LHCN-M2 (cell line): ENCODE measurements at places on chromosomes 13 and 19.

DNA sequence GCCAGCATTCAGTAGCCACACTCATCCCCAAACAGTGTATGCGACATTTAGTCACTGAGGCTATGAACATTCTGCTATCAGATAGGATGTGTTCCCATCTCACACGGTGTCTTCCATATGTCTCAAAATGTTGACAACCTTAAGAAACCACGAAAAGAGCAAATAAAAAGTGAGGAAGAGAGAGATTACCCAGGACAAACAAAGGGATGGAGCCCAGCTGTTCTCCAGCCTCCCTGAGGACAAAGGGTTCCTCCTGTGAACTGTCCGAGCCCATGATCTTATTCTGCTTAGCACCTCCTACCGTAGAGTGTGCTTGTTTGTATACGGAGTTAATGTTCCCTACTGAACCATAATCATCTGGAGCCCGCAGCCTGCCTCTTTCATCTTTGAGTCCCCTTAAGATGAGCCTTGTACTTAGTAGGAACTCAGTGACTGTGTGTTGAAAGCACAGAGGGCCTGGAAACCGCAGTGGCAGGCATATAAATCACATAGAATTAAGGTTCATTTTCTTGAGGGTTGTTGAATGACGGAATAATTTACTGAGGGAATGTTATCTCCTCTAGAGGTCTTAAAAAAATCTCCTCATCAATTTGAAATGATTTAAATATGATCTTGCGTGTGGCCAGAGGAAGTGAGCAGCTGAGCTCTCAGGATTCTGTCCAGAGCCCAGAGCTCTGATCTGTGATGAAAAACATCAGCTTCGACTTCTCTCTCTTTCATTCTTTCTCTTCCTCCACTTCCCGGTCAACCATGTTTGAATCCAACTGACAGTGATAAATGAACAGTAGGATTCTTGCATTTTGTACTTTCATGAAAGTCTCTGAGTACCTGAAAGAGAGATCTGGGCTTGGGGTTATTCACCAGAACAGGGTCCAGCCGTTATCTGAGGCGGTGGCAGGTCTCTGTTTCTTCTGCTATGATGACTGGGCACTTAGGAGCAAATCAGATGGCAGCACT lies 200.5 kb downstream of the KLF5 start:
- DNase-seq = peak; percentile 89

GRCh38 chr19:47124937-47125668 lies 5.5 kb upstream of the SAE1 start:
- peak; percentile 69 for DNase-seq

DNA sequence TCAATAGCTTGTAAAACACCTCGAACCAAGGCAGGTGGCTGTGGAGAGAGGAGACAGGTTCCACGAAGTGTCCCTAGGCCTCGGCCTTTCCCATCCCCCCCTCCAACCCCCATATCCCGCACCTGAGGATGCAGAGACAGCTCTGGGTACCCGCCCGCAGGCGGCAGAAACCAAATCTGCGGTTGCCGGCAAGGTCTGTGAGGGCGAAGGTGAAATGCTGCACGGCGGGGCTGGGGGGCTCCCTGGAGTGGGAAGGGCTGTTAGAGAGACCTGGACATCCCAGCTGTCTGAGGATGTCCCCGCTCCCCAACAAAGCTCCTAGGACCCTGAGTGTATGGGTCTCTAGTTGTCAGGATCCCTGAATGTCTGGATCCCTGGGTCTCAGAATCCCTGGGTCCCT lies 2.8 kb downstream of the DENND1C start:
- no peak for DNase-seq

GRCh38 chr13:46342538-46342937 lies 44.5 kb downstream of the RUBCNL start:
- DNase-seq = no peak

- DNase-seq = no peak
These were observed 55.8 kb downstream of the PEPD start for GRCh38 chr19:33465834-33466233.
